Epithelial cell of proximal tubule (primary cell): ENCODE measurements at places on chromosomes 1 and 21.

- no peak for DNase-seq
These were observed 3.4 kb upstream of the ZNF678 start for GRCh38 chr1:227559926-227560325.

GRCh38 chr1:80607064-80607463 is 1193.7 kb upstream of the ADGRL2 start:
- DNase-seq, result no peak

DNA sequence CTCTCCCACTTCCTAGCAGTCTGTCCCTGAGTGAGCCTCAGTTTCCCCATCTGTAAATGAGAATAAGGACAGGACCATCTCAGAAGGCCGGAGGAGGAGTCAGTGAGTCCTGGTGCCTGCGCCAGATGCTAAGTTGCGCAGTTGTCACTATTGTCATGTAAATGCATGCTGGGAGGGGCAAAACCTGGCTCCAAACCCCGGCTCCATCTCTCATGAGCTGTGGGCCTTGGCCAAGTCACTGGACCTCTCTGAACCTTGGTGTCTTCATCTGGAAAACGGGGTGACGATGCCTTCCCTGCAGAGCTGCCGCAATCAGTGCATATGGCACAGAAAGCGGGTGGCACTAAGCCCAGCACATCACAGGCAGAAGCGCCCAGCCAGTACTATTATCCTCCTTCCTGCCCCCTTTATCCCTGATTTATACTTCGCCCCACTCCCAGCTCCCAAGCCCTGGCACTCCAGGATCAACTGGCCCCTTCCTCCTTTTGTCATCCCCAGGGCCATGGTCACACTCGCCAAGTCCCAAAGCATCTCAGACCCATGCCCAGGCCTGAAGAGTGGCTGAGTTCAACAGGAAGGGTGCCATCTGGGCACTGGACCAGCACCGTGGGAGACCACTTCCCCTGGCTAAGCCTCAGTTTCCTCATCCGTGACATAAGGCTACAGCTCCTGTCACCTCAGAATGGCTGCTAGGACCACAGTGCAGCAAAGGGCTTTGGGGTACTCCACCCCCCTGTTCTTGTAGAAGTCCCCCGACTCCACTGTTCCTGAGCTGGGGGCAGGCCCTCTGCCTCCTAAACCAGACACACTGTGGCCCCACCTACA is 4.3 kb upstream of the PLEKHG5 start:
- no peak for DNase-seq

- DNase-seq, result peak; percentile 41
These were observed 13.5 kb downstream of the ESPN start for GRCh38 chr1:6438047-6438525.

DNA sequence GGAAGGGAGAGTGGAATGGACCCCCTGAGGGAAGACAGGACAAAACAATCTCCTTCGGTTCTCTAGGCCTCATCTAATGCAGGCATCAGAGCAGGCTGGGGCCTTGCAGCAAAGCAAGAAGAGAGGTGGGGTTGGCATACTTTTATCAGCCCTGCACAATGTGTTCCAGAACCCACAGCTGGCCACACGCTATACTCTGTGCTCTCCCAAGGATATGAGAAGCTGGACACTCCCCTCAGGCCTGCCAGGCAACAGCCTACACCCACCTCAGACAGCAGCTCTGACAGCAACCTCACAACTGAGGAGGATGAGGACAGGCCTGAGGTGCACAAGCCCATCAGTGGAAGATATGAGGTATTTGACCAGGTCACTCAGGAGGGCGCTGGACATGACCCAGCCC is 27.3 kb downstream of the LY9 start:
- DNase-seq, result no peak

DNA sequence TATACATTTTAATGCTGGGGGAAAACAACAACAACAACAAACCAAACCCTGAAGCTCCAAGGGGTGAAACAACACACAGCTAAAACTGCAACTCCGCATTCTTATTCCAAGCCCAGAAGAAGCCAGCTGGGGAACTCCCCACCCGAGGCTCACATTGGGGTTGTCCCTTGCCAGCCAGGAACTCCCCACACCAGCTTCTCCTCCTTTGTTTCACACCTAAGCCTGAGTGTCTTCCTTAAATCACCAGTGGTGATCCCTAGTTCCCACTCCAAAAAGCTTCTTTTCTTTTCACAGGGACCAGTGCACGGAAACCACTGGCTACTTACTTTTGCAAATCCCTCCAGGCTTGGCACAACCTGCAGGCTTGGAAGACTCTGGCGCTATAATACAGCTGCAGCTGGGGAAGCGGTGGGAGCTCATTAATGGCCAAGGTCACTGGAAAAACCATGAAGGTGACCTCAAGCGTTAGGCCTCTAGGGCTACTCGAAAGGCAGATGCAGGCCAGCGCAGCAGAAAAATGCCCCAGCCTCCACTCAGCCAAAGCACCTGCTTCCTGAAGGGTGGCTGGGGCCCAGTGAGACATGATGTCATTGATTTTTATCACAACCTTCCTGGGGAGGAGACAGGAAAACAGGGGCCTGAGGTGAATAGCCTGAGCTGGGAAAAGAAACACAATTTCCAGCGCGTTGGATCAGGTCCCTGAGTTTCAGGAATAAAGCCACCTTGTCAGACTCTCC is 40.1 kb downstream of the TLR5 start:
- no peak for DNase-seq

GRCh38 chr1:67137307-67137753 is 2.6 kb upstream of the C1orf141 start:
- DNase-seq, result no peak

GRCh38 chr1:21051177-21051825 is 125.4 kb downstream of the EIF4G3 start:
- no peak for DNase-seq
